Stimulated activated CD4-positive, alpha-beta T cell treated with anti-CD3 and anti-CD28 coated beads, Interleukin-4, amount 100 ng/mL, for 4 hours (primary cell): ENCODE measurements at places on chromosomes 12 and 14.

GRCh38 chr12:108156717-108157116 is 27.6 kb downstream of the WSCD2 start:
- no peak for DNase-seq

GRCh38 chr12:50101663-50102062 is 2.1 kb upstream of the GPD1 start:
- no peak for DNase-seq

GRCh38 chr12:111268738-111269572 is 99.9 kb downstream of the PHETA1 start:
- DNase-seq, result peak; percentile 6

- DNase-seq, result no peak
These were observed 47.2 kb downstream of the SPPL3 start for GRCh38 chr12:120856980-120857379.

- DNase-seq, result no peak
These were observed 16.9 kb upstream of the PPP1R1A start for GRCh38 chr12:54605138-54605970.

DNA sequence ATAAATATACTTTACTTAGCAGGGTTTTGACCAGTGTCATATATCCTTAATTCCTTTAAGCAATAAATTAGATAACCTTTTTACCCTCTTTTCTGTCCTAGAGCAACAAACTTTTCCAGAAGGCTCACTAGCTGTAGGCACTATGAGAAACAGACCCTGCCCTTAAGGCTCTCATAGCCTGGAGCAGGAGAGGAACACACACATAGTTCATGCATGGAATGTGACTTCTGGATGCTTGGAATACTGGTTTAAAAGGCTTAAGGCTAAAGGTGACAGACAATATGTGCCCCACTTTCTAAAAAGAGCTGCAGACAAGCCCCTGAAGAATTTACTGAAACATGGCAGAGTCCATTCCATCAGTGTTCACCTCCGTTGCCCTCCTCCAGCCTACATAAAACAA is 237.2 kb downstream of the TTC8 start:
- no peak for DNase-seq

DNA sequence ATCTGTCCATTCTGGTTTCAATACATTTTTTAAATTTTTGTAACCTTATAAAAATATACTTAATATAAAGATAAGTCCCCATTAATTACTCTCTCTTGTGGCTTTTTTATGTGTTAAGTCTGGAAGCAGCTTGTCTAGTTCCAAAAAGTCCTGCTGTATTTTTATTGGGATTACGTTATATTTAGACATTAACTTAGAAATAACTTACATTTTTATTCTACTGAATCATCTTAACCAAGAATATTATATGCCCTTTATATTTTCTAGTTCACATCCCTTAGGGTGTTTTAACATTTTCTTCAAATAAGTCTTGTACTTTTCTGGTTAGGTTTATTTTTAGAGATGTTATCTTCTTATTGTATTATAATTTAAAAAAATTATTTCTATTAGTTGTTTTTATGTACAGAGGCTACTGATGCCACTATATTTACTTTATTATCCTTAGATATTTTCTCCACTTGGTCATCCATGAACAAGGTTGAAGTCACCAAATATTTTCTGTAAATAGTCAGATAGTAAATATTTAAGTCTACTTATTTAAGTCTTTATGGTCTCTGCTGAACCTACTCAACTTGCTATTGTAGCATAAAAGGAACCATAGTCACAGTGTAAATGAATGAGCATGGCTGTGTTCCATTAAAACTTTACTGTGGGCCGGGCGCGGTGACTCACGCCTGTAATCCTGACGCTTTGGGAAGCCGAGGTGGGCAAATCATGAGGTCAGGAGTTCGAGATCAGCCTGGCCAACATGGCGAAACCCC is 132.4 kb upstream of the NEDD1 start:
- no peak for DNase-seq

GRCh38 chr12:39503439-39503838 is 60.5 kb upstream of the KIF21A start:
- no peak for DNase-seq

- DNase-seq, result no peak
These were observed 81.0 kb downstream of the DUSP16 start for GRCh38 chr12:12481631-12482030.

DNA sequence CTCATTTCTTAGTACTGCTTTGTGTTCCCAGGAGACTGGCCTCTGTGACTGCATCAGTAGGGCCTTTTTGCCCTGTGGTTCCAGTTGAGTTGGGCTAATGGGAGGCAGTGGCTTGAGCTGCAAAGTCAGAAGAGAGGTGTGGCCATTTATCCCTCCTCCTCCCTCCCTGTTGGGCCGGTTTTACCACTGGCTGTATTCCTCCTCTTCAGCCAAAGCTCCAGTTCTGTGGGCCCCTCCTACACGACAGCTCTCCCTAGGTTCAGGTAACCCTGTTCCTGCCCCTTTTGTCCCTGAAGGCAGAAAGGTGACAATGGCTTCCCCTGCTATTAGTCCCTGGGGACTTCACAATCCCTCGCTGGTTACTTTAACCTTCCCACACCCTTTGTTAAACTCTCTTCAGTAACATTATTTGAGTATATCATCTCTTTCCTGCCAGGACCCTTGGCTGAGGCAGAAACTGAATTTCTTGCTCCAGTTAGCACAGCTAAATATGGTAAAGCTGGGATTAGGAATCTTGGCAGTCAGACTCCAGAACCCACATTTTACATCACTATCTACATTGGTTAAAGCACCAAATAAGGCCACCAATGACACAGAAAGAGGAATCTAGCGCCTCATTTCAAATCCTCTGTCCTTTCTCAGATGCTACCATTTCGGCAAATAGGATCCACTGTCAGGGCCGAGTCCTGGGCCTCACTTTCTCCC is 121.9 kb upstream of the SLC35F4 start:
- no peak for DNase-seq

GRCh38 chr12:49626169-49626835 is 2.9 kb downstream of the PRPF40B start:
- peak; percentile 37 for DNase-seq

- DNase-seq, result no peak
These were observed 11.1 kb downstream of the TTC5 start for GRCh38 chr14:20294636-20295035.

- no peak for DNase-seq
These were observed 2.0 kb upstream of the PPP1CC start for GRCh38 chr12:110744601-110745264.

DNA sequence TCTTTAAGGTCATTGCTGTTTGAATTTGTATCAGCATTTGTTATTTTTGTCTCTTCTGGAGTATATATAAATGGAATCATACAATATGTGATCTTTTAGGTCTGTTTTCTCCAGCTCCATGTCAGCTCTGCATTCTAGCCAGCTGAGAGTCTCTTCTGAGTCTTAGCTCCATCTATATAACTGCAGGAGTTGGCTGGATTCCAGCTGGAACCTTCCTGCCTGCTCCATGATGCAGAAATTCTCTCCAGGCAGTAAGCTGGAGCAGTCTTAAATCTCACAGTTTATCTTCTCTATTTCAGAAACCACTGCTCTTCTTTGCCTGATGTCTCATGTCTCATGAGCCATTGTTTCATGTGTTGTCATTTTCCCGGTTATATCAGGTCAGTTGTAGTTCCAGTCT is 827.6 kb downstream of the NRXN3 start:
- DNase-seq, result no peak

- DNase-seq, result no peak
These were observed 175.1 kb upstream of the SFSWAP start for GRCh38 chr12:131535779-131536178.

DNA sequence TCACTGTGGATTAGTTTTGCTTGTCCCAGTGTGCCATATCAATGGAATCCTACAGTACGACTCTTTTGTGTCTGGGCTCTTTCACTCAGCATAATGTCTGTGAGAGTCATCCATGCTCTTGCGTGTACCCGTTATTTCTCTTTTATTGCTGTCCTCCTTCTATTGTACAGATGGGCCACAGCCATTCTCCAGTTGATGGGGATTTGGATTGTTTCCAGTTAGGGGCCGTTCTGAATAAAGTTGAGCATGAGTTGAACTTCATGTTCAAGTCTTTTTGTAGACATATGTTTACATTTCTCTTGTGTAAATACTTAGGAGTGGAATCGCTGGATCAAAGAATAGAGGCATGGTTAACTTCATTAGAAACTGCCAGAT is 38.3 kb downstream of the MYO1H start:
- DNase-seq, result no peak

DNA sequence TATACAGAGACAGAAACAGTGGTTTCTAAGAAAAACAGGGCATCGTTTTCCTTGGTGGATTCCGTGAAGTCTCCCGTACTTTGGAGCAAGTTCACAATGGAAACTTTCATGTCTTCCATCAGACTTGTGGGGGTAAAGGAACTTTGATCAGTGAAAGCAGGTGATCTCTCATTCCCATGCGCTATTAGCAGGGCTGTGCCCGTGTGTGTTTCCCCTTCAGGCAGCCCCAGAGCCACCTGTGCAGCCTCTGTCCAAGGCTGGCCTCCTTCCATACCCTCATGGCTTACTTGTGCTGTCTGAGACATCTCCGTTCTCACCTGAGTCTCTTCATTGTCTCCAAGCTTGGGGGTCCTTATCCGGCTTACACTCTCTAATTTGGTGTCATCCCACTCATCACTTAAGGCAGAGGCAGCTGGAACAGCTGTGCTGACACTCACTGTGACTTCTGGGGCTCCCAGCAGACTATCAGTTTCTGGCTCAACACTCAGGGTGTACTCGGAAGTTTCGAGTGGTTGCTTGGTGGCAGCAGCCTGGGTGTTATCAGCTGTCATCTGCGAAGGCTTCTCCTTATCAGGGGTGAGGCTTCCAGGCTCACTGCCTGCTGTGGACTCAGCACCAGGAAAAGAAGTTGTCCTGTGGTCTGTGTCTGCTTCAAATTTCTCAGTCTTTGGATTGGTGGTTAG is 13.8 kb downstream of the ARMH4 start:
- DNase-seq, result no peak

DNA sequence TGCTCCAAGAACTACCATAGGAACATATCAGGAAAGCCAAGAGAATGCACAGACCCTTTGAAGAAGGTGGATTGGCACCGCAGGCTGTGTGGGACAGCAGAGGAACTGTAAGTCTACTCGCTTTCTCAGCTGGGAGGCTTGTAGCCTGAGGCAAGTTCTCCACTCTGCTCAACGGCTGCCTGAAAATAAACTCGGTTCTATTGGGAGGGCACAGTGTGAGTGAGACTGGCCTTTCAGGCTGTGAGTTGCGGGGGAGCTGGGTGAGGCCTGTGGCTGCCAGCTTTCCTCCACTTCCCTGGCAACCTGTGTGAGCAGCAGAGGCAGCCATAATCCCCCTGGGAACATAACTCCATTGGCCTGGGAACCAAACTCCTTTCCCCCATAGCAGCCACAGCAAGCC is 132.1 kb downstream of the ANKS1B start:
- DNase-seq, result no peak

GRCh38 chr12:1391722-1392121 is 202.7 kb downstream of the FBXL14 start:
- DNase-seq, result no peak

DNA sequence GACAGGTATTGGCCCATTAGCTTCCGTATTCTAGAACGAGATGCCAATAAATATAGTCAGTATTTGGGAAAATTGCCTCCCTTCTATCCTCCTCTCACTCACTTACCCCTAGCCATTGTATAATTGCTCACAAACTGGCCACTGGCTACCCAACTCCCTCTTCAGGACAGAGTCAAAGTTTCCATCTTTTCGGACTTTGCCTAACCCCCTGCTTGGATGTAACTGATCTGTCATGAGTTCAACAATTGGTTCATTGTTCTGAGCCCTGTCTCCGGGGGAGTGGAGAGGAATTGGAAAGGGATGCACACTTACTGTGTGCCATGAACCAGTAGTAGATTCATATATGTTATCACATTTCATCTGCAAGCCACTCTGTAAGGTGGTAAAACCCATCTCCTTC is 12.2 kb downstream of the MYRFL start:
- no peak for DNase-seq

- DNase-seq, result no peak
These were observed 25.9 kb downstream of the EPS8 start for GRCh38 chr12:15763328-15763727.

DNA sequence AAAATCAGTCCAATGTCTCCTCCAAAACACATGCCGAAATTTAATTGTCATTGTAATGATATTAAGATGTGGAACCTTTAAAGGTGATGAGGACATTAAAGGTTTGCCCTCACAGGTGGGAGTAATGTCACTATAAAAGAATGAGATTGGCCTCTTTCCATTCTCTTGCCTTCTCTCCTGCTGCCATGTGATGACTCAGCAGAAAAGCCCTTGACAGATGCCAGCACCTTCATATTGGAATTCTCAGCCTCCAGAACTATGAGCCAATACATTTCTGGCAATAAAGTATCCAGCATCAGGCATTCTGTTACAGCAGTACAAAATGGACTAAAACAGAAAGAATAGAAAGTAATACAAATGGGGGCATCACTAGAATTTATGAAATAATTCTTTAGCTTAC is 609.7 kb downstream of the SLC16A7 start:
- DNase-seq, result no peak

DNA sequence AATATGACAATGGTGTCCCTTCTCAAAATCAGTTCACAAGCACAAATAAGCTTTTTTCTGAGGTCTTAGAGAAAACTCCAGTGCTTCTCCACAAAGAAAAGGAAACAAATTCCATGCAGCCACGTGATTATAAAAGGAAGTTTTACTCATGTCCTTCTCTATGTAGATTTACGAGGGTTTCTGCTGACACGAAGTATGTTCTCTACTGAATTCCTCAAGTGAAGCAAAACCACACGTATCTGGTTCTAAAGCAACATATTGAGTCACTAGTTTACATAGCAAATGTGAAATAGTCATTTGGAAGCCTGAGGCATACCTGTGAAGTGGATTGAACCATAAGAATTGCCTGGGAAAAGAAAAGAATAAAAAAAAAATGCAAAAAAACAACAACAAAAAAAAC is 31.9 kb downstream of the BMP4 start:
- DNase-seq, result no peak

GRCh38 chr14:59811815-59812214 is 58.8 kb downstream of the RTN1 start:
- DNase-seq, result no peak

DNA sequence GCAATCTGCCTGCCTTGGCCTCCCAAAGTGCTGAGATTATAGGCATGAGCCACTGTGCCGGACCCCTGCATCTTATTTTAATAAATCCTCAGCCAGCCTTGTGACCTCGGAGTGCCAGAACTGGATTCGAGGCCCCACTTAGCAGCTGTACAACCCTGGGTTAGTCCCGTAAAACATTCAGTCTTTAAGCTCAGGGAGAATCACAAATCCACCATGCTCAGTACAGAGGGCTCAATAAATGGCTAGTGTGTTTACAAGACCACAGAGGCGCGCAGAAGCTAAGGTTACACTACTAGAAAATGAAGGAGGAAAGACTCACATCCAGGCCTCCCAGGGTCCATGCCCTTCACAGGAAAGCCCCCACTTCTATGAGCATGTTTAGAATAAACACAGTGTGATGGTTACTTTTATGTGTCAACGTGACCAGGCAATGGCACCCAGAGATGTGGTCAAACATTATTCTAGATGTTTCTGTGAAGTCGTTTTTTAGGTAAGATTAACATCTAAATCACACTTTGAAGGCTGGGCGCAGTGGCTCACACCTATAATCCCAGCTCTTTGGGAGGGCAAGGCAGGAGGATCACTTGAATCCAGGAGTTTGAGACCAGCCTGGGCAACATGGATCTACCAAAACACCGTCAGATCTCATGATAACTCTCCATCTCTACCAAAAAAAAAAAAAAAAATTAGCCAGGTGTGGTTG is 55.3 kb downstream of the CLMN start:
- no peak for DNase-seq
